ENCODE measurements at places on chromosomes 7 and 10.

- no peak for DNase-seq
Observed at GRCh38 chr10:93445978-93446720, 36.0 kb downstream of the MYOF start.

DNA sequence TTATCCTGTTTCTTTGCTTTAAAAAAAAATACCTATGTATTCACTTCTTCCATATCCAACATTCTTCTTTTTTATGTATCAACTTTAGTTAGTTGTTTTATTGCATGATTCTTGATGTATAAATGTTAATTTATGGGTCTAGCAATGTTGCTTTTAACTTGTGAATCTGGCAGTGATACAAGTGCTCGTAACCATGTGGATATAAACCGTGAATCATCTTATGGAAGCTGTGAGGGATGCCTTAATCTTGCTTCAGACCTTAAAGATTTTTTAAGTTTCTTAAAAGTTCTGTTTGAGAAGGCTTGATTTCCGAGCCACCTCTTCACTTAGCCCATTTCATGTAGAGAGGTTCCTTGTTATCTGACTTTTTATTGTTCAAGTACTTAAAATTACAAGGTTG, 25.9 kb downstream of the HELLS start:
- DNase-seq = no peak

DNA sequence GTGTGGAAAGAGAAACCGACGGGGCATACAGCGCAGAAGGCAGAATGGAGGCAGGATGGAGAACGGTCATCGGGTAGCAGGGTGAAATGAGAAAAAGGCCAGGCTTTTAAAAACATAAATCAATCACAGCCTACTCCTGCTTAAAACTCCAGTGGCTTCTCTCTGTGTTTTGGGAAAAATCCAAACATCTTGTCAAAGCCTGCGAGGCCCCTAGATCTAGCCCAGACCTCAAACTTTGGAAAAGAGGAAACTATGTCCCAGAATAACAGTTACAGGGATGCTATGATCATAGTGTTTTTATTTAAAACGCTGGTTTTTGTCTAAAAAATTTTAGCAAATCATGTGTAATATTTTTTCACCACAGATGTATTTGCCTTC, 41.1 kb downstream of the PPP1R3C start:
- no peak for DNase-seq

DNA sequence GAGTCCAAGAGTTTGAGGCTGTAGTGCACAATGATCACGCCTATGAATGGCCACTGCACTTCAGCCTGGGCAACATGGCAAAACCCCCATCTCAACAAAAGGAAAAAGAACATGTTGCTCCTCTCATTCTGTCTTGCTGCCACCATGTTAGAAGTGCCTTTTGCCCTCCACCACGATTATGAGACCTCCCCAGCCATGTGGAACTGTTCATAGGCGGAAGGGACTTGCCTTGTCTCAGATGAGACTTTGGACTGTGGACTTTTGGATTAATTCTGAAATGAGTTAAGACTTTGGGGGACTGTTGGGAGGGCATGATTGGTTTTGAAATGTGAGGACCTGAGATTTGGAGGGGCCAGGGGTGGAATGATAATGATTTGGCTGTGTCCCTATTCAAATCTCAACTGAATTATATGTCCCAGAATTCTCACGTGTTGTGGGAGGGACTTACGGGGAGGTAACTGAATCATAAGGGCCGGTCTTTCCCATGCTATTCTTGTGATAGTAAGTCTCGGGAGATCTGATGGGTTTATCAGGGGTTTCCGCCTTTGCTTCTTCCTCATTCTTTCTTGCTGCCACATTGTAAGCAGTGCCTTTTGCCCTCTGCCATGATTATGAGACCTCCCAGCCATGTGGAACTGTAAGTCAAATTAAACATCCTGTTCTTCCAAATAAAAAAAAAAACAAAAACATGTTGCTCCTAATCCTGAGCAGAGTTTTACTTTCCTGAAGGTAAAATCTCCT, 22.3 kb downstream of the DLG5 start:
- DNase-seq = no peak

GRCh38 chr7:155220903-155221302, 76.8 kb upstream of the INSIG1 start:
- no peak for DNase-seq

- DNase-seq = no peak
Observed at GRCh38 chr7:111789048-111789320, 226.7 kb upstream of the IMMP2L start.

- no peak for DNase-seq
Observed at GRCh38 chr7:32428546-32428945, 61.6 kb downstream of the LSM5 start.

DNA sequence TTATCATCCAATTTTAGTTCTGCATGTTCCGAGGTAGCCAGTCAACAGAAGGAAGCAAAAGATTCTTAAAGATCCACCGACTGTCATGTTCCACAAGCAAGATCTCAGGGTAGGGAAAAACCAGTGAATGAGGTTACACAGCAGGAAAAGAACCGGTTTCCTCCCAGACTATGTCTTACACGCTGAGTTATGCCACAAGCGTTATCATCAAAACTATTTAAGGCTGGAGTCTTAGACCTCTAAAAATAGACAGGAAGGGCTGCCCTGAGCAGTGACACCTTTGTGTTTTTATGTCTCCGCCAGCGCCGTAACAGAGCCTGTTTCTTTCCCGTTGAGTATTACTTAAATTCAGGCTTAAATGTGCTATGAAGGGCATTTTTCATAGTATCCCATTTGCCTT, 48.3 kb downstream of the PROSER2 start:
- no peak for DNase-seq

DNA sequence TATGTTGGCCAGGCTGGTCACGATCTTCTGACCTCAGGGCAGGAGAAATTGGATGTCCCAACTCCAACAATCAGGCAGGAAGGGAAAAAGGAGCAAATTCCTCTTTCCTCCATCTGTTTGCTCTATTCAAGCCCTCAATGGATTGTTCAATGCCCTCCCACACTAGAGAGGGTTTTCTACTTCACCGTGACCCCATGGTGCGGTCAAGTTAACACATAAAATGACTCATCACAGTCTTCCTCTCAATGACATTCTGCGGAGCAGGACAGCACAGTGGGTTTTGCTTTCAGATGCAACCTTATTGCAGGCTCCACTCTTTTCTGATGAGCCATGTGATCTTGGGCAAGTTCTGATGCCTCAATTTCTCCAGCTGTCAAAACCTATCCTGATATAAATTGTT, 364.9 kb downstream of the ANKRD30A start:
- no peak for DNase-seq

DNA sequence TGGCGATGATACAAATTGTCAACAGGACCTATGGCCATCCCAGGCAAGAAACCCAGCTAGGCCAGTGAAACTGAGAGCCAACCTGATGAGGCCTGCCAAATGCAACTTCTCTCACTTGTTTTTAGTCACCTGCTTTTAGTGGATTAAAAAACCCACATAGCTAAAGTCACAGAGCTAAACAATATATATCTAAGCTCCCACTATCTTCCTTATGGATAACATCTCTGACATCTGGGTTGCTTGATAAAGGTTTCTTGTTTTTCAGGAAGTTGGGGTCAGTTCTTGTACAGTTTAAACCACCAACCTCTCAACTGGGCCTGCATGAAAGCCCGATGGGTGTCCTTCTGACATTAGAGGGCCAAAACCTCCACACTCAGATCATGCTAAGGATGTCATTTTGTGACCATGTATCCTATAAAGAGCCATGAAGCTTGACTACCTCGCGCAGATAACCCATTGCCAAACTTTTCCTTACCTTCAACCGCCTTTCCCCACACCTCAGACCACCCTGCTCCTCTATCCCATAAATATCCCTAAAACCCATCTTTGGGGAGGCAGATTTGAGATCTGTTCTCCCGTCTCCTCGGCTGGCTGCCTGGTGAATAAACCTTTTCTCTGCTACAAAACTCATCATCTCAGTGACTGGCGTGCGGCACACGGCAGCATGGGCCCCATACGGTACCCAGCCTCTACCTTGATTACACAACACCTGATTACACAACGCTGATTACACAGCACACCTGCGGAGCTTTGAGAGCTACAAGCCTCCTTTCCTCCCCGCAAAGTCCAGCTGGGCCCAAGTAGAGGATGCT, 797 bp upstream of the STMP1 start:
- no peak for DNase-seq

GRCh38 chr10:75042292-75042974, 69.0 kb upstream of the SAMD8 start:
- no peak for DNase-seq

GRCh38 chr7:92464515-92464914, 13.2 kb downstream of the ERVW-1 start:
- no peak for DNase-seq

GRCh38 chr10:123409426-123409825, 255.2 kb downstream of the BUB3 start:
- DNase-seq = no peak

DNA sequence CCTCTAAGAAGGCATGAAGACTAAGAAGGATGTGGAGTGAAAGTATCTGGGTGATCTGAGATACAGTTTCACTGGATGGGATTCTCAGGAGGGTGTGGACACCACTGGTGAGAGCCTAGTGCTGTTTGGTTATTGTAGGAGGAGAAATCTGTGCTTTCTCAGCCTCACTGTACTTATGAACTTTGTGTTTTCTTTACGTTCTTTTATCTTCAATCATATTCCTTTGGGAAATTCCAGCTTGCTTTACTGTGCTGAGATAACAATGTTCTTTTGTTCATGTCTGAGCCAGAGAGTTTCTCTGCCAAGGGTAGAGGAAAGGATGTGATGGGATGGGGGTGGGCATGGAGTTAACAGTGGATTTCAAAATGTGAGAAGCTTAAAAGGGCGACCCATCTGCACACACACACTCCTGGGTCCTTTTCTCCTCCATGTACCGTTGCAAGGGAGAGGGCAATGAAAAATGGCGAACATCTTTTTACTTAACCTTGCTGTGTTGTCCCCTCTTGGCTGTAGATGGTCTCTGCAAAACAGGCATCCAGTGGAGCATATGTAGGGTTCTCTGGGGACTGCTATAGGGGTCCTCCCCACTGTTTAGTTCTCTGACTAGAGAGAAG, 25.0 kb upstream of the TAX1BP1 start:
- no peak for DNase-seq

DNA sequence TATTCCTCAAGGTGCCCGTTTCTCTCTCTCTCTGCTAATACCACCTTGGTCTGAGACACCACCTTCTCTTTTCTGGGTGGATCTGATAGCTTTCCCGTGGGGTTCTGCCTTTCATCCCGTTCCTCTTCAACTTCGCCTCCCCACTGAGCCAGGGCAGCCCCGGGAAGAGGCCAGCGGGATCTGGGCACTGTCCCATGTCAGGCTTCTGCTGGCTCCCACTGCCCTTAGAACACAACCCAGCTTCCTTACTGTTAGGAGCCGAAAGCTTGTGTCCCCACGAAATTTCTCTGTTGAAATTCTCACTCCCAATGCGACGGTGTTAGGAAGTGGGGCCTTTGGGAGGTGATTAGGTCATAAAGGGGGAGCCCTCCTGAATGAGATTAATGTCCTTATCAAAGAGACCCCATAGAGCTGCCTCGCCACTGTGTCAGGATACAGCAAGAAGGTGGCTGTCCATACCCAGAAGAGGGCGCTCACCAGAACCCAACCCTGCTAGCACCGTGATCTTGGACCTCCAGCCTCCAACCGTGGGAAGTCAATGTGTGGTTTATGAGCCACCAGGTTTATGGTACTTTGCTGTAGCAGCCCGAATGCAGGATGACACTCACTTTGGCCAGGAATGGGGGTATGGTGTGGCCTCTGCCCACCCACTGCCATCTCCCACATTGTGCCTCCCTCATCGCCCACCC, 79.2 kb downstream of the CAMK1D start:
- no peak for DNase-seq

- peak; percentile 7 for DNase-seq
Observed at GRCh38 chr10:33621101-33621500, 286.6 kb upstream of the NRP1 start.

DNA sequence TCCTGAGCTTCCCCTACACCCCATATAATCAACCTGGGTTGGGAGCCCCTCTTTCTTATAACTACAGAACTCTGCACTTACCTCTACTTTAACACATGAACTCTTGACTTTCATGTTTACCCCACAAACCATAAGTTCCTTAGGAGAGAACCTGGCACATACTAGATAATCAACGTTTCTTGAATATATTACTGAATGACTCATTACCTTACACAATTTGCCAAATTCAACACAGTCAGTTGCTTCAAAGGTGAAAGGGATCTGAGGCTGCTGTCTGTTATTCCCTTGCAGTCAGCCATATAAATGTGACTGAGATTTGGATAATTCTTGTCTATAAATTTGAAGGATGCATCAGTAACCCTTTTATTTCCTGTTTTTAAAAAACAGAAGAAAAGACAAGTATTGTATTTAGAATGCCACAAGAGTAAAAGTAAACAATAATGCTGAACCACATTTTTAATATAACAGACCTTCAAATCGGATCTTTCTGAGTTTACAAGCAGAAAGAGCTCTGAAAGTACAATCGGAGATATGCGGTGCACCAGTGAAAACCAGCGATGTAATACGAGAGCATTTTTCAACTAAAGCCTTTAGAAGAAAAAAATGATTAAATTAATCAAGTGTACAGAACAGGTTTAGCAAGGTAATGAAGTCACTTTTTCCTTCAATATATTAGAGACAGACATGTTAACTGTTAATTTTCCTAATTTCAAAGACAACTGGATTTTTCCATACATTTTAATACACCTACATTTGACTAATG, 29.5 kb upstream of the LRRC17 start:
- DNase-seq = no peak

DNA sequence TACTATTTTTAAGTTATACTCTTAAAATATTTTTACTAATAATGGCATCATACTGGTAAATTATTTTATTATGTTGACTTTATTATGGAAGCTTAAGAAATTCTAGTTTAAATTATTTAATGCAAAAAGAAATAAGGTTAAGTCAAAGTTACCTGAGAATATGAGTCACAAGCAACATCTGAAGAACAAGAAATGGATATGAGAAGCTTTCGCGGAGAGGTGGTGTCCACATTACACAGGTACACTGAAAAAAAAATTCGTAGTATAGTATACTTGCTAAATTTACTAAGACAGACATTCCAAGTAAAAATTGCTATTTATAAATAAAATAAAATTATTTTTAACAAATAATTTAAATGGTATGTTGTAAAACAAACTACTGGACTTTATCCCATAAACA, 143.8 kb downstream of the AVL9 start:
- no peak for DNase-seq

- DNase-seq = peak; percentile 21
Observed at GRCh38 chr10:103584216-103585010, 90.9 kb downstream of the NEURL1 start.
